ENCODE measurements at places on chromosomes 7 and 10. TPM values are rescaled to one million over a fixed set of nuclear protein-coding genes. Genes with fewer than 3 reads are reported as not detected.
A peak's percentile ranks its signal among the peaks of the same experiment; 100 is the strongest.

The TMEM176A gene
- not detected for total RNA-seq

GRCh38 chr7:56063500-56063881 lies 595 bp upstream of the SUMF2 start:
- no peak for DNase-seq

DNA sequence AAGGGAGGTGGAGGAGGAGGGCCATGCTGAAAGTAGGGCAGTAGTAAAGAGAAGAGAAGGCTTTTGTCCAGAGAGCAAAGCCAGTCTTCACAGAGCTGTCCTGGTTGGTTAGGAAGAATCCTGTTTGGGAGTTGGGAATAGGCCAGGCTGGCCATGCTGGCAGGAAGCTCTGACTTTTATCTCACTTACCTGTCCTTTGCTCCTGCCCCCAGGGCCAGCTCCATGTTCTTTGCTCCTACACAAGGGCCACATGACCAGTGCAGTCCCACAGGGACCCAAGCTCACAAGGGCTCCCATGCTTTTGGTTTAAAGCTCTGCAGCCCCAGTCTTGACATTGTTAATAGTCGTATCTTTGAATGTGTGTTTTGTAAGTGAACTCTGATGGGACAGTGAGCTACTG lies 161.6 kb upstream of the KMT2E start:
- no peak for DNase-seq

- no peak for DNase-seq
These were observed 260.0 kb downstream of the REEP3 start for GRCh38 chr10:63781226-63781625.

DNA sequence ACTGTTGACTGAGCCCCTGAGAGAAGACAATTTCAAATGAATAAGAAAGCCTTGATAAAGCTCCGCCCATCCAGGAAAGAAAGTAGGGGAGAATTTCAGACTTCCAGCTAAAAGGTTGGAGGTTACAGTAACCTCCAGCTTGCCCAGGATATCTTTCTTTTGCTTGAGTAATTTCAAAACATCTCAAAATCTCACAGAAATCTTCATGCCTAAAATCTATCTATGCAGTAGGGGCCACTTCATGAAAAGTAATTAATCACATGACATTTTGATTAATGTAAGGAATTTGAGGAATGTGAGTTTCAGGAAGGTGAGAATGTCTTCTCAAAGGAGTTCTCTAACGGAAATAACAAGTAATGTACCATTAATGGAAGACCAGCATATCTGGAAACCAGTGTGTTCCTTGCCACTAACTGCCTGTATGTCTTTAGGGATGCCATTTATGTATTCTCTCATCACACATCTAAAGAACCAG lies 24.2 kb downstream of the TRIL start:
- no peak for DNase-seq

GRCh38 chr7:78279032-78279431 lies 480.5 kb downstream of the PHTF2 start:
- no peak for DNase-seq

- DNase-seq: no peak
These were observed 177.9 kb downstream of the TAX1BP1 start for GRCh38 chr7:27917774-27918314.

The NXPH1 gene
- total RNA-seq: not detected

GRCh38 chr7:64131696-64132095 lies 75.3 kb upstream of the ZNF735 start:
- no peak for DNase-seq

DNA sequence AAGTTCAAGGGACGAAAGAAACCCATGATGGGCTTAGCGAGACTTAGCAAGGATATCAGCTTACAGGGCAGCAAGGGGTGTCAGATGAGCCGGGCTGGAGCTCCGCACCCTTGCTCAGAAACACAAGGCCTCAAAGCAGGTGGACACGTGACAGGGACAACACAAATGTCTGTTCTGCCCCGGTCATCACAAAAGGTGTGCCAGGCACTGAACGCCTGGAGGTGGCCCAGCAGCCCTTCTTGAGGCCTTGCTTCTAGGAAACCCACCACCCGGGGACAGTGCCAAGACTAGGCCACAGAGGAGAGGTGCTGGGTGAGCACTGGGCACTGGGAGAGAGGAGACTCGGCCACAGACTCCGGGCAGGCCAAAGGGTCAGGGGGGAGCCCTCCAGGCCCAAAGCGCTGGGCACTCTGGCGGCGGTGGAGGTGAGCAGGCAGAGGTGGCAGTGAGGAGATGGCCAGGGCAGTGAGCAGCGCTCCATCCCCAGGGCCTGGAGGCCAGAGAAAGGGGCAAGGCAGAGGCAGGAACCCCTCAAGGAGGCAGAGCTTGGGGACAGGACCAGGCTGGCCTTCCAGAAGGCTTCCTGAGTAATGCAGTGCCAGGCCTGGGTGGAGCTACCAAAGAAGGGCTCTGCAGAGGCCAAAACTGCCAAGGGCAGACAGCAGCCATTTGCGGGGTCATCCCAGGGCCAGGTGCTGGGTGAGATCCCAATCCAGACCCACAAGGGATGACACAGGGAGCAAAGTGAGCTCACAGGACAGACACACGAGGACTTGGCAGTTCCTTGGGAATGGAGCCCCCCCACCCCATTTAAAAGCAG lies 22.7 kb downstream of the EBF3 start:
- DNase-seq: no peak

DNA sequence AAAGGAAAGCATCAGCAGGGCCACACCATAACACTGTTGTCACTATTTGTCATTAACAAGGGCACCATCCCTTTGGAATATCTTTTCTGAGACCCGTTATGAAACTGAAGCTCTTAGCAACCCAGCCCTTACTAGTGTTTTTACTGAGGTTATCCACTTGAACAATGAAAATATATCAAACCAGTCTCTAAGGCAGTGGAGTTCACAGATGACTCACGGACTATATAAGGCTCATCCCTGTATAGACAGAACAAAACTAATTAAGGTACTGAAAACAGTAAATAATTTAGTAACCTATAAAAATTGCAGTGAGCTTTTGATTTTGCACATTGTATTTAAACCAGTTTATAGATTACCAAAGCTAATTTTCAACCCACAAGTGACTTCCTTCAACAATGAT lies 196.0 kb downstream of the ELAPOR2 start:
- no peak for DNase-seq

DNA sequence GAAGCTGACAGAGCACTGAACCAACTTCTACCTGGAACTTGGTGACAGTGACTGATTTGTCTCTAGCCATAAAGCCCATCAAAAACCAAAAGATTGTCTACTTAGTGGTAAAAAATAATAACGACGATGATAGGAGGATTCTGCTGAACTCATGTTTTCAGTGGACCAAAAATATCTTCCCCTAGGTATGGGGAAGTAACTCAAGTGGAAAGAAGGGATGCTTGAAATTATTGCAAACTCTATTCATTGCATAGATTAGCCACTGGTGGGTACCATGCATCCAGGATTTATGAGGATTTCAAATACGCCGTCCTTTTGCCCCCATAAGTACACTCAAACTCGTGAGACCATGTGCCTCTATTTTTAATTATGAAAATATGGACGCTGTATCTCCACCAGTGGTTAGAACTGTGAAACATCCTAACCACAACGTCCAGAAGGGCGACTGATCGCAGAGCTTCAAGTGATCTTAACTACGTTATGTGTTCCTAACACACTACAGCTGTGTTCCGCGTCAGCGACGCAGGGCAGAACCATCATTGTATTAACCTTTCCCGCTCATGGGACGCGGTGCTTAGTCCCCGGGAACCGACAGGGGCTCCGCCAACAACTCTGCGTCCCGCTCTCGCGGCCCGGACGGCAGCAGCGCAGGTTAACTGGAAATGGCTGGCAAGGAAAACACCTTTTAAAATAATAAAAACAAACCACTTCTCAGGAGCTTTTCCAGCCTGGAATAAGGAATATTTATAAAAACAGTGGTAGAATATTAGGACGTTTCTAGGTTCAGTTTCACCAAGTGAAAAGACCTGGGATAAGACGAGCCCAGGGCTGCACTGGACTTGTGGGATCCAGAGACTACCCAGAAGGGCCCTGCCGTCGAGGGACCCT lies 776 bp downstream of the PEX1 start:
- DNase-seq: peak; percentile 37

GRCh38 chr7:83096065-83096580 lies 66.6 kb downstream of the PCLO start:
- DNase-seq: no peak
